CD4-positive, alpha-beta T cell (primary cell): ENCODE measurements at places on chromosomes 7 and 10.

- DNase-seq = no peak
Observed at GRCh38 chr7:22551768-22552513, 52.0 kb upstream of the STEAP1B start.

GRCh38 chr7:14069961-14070360 lies 80.5 kb upstream of the ETV1 start:
- no peak for DNase-seq

DNA sequence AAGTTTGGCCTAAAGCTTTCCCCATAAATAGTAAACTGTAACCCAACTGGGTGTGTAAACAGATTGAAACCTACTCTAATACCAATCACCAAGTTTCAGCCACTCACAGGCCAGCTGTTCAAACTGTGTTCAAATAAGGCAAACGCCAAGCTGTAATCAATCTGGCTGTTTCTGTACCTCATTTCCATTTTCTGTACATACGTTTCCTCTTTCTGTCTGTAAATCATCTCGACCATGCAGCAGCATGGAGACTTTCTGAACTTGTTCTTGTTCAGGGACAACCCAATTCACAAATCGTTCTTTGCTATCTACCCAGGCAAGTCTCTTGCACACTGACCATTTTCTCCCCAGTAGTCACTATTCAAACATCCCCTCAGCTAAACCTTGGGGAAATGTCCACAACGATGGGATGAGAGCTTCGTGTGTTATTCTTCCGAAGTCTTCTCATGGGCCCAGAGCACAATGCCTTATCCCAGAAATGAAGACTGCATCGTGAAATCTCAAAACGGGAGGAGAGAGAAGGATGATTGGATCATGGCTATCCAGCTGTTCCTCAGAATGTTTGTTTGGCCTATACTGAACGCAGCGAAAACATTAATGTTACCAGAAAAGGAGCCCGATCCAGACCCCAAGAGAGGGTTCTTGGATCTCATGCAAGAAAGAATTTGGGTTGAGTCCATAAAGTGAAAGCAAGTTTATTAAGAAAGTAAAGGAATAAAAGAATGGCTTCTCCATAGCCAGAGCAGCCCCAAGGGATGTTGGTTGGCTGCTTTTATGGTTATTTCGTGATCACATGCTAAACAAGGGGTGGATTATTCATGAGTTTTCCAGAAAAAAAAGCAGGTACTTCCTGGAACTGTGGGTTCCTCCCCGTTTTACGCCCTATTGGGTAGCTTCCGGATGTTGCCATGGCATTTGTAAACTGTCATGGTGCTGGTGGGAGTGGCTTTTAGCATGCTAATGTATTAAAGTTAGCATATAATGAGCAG lies 86.2 kb downstream of the SLC16A9 start:
- DNase-seq = no peak

GRCh38 chr7:138483531-138483930 lies 23.5 kb downstream of the TRIM24 start:
- DNase-seq = no peak

- DNase-seq = no peak
Observed at GRCh38 chr10:132371641-132372081, 25.3 kb upstream of the PWWP2B start.

DNA sequence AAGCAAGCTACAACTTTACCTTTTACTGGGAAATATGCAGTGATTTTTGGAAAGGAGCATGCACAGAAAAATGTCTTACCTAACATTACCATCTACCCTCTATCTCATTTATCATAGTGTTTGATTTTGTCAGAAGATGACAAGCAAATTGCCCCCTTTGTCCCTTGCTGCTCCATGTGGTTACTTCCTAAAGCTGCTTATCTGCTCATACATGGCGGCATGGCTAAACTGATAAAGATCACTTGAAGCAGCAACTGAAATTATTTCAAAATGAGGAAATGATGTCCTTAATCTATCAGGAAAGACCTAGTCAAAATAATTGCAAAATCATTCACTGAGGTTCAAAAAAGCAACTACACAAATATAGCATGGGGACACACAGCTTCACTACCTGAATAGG lies 1198.5 kb upstream of the SORCS1 start:
- no peak for DNase-seq

- no peak for DNase-seq
Observed at GRCh38 chr7:29314148-29314547, 119.6 kb downstream of the CHN2 start.

- no peak for DNase-seq
Observed at GRCh38 chr10:46006219-46006618, 24.2 kb downstream of the NCOA4 start.

GRCh38 chr10:95445223-95445836 lies 115.8 kb downstream of the SORBS1 start:
- no peak for DNase-seq

- DNase-seq = no peak
Observed at GRCh38 chr10:12729885-12730284, 271.6 kb downstream of the CCDC3 start.

DNA sequence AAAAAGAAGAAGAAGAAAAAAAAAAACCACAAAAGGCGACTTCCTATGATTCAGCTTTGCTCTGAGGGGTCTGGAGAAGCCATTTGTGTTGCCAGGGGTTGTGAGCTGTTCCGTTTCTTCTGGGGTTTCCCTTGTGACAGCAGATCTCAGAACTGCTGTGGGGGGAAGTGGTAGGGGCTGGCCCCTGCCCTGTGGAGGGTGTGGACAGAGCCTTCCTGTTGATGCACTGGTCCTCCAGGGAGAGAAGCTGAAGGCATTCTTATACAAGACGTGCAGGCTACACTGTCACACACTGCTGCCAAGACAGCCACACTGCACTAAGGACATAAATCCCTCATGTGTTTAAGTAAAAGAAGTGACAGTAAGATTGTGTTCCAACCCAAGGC lies 17.3 kb upstream of the CSGALNACT2 start:
- DNase-seq = peak; percentile 34

DNA sequence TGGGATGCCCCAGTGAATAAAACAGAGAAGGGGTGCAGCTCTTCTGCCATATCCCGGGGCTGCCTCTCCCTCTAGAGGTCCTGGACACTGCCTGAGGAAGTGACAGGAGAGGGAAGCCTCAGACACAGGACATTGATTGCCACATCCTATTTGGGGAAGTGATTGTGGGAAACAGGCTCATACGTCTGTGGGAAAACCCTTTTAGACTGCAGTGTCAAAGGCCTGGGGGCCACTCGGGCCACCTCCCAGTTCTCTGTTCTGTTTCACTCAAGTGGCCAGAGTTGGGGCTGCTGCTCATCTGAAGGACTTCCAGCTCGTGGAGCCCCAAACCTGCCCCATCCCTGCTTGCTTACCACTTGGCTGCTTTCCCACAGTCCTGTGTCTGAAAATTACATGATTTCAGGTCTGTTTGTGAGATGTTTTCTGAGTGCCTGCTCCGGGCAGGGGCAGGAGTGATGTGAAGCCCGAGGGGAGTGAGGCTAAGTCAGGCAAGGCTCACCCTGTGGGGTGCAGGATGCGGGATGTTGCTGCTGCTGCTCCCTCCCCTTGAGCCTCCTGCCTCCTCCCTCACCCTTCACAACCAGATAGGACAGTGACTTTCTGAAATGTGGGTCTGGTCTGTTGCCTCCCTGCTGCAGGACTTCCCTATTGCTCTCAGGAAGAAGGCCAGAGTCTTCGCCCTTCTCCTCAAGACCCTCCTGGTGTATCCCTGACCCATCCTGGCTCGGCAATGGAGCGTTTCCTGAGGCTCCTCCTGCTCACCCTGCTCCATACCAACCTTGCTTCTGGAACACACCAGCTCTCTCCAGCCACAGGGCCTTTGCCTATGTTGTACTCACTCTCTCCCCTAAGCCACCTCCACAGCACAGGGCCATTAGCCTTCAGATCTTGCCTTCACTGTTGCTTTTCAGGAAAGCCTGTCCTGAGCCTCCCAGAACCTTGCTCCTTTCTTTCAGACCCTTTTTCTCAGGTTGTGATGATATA lies 58.4 kb downstream of the NEURL1 start:
- no peak for DNase-seq

DNA sequence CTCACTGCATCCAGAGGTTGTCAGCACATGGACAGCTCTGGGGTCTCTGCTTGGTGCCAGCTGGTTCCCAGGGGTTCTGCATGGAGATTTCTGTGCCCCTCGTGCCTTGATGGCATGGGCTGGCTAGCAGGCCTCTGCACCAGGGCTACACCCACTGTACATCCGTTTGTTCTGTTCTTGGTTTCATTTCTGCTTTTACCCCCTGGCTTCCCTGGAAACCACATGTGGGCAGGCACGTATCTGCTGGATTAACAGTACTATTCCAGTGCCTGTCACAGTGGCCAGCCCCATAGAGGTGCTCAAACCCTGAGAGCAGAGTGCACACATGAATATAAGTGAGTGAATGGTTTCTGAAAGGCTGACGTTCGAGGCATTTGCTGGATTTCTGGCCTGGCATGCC lies 207.2 kb upstream of the GPR26 start:
- DNase-seq = no peak

- DNase-seq = no peak
Observed at GRCh38 chr10:33674491-33674890, 340.0 kb upstream of the NRP1 start.

DNA sequence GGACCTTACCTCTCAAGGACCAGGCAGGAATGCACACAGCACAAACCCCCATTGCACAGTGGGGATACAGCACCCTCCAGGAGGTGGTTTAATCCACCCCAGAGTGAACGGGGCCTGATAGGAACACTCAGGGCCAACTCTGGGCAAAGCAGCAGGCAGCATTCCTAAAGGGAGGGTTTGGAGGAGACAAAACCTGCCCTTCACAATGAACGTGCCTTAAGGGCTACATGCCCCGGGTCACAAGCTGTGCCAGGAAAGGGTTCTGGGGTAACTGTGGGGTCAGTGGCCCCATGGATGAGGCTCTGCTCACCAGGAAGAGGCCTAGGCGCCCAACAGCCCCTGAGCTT lies 1.1 kb downstream of the GPRIN2 start:
- no peak for DNase-seq

DNA sequence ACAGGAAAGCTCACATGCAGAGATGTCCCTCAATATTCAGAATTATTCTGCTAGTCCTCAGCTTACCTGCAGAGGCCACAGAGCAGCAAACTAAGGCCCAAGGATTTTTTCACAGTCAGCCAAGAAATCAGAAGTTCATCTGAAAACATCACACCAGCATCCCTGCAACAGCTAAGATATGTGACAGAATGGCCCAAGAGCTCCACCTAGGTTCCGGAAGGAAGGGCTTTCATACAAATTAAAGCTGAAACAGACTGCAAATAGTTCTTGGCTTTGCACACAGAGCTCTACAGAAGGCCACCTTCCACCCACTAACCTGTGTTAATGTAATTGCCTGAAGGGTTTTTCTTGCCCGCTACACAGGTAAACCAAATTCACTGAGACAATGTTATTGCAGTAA lies 438.8 kb upstream of the C7orf33 start:
- no peak for DNase-seq

DNA sequence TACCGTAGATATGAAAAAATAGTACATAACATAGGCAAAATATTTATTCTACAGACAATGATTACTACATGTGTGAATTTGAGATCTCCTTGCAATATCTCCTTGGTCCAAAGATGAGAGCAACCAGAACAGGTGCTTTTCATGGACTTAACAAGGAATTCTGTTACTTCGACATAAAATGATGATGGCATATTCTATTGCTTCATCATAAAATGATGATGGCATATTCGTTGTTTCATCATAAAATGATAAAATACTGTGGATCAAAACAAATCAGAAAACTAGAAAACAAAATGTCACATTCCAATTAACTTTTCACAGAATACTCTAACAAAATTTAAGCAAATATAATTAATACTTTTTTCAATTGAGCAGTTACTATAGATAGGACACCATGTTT lies 4.8 kb downstream of the OSBPL3 start:
- no peak for DNase-seq

DNA sequence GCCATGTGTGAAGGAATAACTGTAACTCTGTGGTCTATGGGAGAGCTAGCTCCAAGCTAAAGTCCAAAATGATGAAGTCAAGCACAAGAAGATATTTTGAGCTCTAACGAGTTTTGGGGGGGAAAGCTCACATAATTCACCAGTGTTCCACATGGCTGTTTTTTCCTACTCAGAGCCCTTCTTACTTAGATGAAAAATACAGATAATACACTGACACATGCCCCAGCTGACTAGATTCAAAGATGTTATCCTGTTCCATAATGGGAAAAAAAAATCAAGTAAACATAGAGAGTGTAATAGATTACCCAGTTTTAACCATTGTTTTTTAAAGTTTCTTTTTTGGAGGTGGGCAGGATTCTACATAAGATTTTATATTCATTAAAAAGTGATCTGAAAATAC lies 86.6 kb downstream of the PRLHR start:
- no peak for DNase-seq

DNA sequence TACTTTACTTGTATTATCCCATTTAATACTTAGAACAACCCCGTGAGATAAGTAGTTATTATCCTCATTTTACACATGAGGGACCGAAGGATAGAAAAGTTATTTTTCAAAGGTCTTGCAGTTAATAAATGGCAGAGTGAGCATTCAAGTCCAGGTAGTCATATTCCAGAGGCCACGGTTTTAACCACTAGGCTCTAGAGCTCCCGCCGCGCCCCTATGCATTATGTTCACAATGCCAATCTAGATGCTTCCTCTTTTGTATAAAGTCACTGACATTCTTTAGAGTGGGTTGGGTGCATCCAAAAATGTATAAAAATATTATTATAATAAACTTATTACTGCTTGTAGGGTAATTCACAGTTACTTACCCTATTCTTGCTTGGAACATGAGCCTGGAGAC lies 11.4 kb upstream of the CFAP69 start:
- no peak for DNase-seq

DNA sequence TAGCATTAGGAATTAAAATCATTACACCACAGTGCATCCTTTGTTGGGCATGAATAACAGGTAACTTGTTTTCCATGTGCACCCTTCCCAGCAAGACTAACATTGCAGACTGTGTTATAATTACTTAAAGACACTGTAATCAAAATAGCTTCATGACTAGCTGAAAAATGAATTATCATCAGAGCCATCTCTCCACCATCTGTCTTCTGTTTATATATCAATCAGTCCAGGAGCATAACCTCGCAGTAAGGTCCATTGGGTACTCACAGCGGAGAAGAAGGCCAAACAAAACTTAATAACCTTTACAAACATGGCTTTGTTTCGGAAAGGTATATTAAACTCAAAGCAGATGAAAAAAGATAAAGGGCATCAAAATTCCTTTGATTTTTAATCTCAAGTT lies 90.6 kb downstream of the ODAD2 start:
- no peak for DNase-seq

GRCh38 chr7:134388336-134389019 lies 70.4 kb downstream of the AKR1B1 start:
- no peak for DNase-seq

- DNase-seq = no peak
Observed at GRCh38 chr7:130070861-130071622, 708 bp downstream of the KLHDC10 start.

GRCh38 chr7:124649397-124650014 lies 116.1 kb downstream of the GPR37 start:
- no peak for DNase-seq

- DNase-seq = no peak
Observed at GRCh38 chr7:101240226-101241014, 2.8 kb upstream of the CLDN15 start.

- DNase-seq = no peak
Observed at GRCh38 chr10:4120096-4120853, 335.3 kb upstream of the KLF6 start.
